ENCODE measurements at places on chromosomes 4 and X.
A peak's percentile ranks its signal among the peaks of the same experiment; 100 is the strongest.

DNA sequence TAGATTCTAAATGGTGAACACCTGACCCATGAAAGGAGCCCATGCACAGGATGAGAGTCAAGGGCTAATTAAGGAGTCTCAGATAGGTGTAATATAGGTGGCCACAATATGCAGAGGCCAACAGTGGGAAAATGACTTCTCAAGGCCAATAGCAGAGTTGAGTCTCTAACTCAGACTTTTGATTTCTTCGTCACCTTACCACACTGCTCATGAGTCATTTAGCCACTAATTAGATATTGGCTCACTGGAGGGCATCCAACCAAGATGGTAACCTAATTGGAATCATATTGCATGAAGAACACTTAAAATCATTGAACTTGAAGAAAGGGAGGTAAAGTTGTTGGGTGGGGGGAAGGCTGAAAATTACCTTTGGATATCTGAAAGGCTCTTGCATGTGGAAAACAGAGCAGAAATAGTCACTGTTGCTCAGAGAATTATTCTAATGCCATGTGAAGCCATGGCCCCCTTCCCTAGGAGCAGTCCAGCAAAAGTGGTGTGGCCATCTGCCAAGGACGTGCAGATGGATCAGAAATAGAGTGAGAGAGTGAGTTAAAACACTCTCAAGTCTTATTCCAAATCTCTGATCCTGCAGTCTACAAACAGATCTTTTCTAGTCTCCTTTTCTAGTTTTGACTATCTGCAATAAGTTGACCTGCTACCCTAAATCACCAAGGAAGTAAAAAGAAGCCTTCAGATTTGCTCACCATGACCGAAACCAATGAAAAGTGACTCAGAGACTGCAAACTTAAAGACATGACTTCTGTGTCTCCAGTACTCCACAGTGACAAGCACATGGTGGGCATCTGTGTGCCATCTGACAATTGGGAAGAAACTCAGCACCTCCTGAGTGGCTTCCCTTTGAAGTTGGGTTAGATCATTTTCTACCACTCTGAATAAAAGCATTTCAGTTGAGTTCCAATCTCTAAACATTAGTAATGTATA, 93.9 kb upstream of the C1QTNF7 start:
- peak; percentile 90 for DNase-seq

- peak; percentile 77 for DNase-seq
These were observed 585 bp upstream of the SEC24D start for GRCh38 chr4:118836301-118837120.

DNA sequence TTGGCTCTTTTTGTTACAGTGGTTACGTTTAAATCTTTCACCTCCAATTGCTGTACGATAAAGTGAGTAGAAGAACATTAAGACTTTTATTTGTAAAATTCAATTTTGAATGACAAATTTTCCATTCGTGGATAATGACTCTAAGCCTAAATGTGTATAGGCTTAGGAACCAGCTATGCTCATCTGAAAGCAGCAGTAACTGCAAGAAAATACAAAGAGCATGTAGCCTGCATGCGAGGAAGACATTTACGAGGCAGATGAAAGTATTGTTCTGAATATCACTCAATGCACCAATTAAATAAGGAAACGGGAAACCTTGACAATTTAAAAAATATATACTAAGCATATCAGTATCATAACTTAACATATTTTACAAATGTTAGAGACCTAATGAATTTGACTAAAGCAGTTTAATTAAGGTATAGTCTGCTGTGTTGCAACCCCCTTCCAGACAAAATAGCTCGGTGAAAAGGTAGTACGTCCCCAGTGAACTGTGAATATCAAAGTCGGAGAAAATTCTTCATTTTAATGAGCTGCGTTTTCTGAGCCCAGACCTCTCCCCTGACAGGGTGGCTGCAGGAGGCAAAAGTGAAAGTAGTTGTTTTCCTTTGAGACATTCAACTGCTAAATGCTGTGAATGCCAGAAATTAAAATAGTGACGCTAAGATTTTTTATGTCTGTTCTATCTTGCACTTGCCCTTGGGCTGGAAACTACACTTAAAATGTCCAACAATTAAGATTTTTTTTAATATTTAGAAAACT, 1236.5 kb upstream of the TENM3 start:
- DNase-seq, result no peak

- peak; percentile 83 for DNase-seq
These were observed 3.4 kb upstream of the AVPR2 start for GRCh38 chrX:153900831-153901752.

DNA sequence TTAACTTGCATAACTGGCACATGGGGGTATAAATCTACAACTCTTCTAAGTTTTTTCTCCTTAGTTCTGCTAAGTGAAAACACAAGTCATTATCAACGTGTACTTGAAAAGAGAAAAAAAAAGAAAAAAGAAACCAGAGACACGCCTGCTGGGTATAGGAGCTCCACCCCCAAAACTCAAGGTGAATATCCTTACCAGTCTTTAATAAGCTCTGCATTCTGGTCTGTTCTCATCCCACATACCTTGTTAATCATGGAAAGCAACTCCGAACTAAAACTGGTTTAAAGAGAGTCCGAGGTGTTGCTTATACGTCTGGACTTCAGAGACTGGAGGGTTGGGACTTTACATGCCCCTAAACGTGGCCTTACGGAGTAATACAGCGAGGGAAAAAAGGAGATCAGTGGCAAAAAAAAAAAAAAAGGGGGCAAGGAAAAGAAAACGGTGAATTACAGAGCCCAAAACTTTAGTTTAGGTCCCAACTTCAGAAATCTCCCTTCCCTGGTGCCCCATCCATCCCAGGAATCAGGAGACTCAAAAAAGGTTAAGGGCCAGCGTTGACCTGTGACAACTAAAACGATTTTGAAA, 1.0 kb downstream of the PGRMC2 start:
- DNase-seq, result peak; percentile 46

- no peak for DNase-seq
These were observed 101.5 kb upstream of the LIMCH1 start for GRCh38 chr4:41436419-41436818.

DNA sequence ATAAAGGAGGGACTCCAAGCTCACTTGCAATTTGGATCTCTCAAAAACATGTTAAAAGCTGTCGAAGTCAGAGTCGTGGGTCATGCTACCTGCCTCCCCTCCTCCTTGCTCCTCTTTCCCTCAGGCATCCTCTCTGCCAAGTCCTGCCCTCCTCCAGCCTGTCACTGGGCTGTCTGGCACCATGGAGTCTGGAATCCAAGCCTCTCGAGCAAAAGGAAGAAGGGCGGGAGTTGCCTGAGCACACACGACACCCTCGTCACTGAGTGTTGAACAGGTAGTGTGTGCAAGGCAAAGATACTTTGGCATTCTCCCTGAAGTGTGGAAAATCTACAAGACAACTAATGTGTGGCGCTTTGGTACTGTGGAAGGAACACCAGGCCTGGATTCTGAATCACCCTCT, 62.2 kb downstream of the HAUS3 start:
- no peak for DNase-seq

DNA sequence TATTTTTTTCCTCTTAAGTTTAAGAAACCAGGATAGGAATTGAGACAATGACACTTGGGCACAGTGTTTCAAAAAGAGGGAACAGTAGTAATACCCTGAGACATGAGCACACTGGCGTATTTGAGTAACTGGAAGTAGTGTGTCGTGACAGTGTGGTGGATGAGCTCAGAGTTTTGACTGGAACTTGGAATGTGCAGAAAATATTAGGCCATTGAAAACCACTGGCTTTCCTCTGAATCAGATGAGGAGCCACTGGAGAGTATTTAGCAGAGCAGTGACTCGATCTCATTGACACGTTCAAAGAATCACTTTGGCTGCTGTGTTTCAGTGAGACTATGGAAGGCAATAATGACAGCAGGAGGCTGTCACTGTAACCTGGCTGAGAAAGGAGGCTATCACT, 1531.2 kb downstream of the STIM2 start:
- DNase-seq, result peak; percentile 39

DNA sequence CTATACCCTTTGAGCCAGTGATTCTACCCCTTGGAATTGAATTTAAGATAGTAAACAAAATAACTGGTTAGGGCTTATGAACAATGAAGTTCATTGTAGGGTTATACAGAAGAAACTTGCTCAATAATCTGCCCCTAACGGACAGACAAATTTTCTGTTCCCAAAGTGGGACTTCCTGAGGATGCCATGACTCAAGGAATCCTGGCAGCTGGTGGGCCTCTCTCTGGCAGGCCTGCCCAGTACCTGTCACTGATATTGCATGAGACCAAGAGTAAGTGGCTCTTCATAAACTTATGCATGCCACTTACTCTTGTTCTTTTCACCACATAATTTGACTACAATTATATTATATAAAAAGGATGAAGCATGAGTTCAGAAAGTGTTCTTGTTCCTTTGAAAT, 41.5 kb downstream of the GPRIN3 start:
- no peak for DNase-seq

- peak; percentile 70 for DNase-seq
These were observed 841.6 kb upstream of the AADAT start for GRCh38 chr4:170931321-170931720.

GRCh38 chrX:136662976-136663375, 15.0 kb downstream of the CD40LG start:
- no peak for DNase-seq

DNA sequence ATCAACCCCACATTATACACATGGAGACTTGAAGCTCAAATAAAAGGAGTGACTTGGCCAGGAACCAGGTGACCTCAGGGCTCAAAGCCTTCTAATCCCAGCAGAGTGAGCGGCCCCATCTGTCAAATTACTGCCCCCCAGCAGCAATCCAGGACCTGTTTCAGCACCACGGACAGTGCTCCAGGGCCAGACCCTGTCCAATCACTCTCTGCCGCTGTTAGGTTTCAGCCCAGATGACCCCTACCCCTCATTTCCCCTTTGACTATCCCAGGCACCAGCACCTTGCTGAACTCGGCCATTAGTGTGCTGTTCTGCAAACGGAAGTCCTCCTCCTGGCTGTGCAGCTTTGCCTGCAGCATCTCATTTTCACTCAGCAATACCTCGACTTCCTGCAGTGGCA, 5.1 kb downstream of the GRIPAP1 start:
- no peak for DNase-seq

Measured in fibroblast of skin of right quadriceps (primary cell).